ENCODE measurements at places on chromosomes 7 and 10.

DNA sequence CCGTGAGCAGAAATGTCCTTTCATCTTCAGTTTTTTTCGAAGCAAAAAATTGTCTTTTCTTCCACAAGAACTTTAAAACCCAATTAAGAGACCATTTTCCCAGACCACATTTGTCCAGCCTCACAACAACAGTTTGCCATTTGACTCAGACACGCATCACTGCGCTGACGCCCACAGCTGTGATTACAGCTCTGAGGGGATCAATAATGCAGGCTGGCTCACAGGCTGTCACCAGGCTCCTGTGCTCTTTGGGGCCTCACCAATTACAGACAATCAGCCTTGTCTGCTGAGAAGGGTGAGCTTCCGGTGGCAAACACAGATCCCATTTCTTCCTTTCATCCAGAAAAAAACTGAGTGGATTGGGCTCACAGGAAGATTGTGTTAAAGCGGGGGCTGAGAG, 33.3 kb downstream of the DDC start:
- DNase-seq, result peak; percentile 95

GRCh38 chr7:38903057-38903456, 5.9 kb downstream of the VPS41 start:
- DNase-seq, result no peak

- DNase-seq, result no peak
These were observed 1.3 kb downstream of the ZNF775 start for GRCh38 chr7:150380463-150380862.

DNA sequence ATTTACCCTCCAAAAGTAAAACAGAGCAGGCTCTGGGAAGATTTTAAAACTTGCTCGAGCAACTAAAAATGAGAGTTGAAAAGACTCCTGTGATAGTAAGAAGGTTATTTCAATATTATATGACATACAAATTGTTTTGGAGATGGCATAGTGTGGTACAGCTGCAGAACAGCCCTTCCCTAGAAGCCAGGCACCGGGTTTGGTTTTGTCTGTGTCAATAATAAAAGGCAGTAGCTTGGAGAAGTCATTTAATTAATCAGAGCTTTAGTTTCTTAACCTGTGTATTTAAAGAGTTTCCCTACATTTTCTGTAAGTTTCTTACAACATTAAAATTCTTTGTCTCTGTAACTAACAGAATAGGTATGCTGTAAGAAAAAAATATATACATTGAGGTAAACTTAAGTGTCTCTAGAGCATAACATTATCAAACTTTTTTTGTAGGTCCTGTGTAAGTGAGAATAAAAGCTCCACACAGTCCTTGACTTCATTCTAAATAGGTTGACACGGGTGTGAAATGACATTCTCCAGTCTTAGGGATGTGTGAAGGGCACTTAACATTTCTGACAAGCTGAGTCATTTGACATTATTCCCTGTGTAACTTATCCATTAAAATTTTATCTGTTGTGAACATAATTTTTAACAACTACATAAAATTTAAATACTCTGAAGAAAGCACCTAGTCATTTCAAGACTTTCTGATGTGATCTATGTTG, 425.0 kb upstream of the ETV1 start:
- DNase-seq, result no peak

- no peak for DNase-seq
These were observed 231.6 kb downstream of the ADK start for GRCh38 chr10:74382663-74383062.

- no peak for DNase-seq
These were observed 29.4 kb upstream of the GATAD1 start for GRCh38 chr7:92417913-92418312.

DNA sequence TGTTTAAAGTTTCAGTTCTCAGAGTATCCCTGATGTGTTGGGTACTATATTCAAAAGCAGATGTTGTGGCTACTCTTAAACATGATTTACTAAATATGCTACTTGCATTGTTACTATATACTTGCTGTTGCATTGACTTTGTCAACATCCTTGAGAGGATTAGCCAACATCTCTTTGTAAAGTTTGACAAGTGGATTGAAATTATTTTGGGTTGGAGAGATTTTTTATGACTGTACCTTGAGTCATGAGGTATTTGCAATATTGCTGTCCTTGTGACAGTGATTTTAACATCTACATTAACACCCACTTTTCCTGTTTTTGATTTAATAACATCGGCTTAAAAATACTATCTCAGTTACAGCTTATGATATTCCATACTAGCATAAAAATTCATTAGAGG, 31.9 kb downstream of the MRC1 start:
- no peak for DNase-seq

- DNase-seq, result no peak
These were observed 333.8 kb downstream of the GALNT17 start for GRCh38 chr7:71465741-71466189.

- DNase-seq, result no peak
These were observed 8.8 kb downstream of the TDRD1 start for GRCh38 chr10:114188001-114188400.

- DNase-seq, result peak; percentile 63
These were observed 41.8 kb upstream of the HYCC1 start for GRCh38 chr7:23055582-23056178.

GRCh38 chr10:91350651-91351081, 59.5 kb upstream of the HECTD2 start:
- no peak for DNase-seq

- DNase-seq, result no peak
These were observed 2.0 kb upstream of the HOXA2 start for GRCh38 chr7:27104341-27105058.

- DNase-seq, result no peak
These were observed 354 bp upstream of the GIMAP5 start for GRCh38 chr7:150736864-150737263.

DNA sequence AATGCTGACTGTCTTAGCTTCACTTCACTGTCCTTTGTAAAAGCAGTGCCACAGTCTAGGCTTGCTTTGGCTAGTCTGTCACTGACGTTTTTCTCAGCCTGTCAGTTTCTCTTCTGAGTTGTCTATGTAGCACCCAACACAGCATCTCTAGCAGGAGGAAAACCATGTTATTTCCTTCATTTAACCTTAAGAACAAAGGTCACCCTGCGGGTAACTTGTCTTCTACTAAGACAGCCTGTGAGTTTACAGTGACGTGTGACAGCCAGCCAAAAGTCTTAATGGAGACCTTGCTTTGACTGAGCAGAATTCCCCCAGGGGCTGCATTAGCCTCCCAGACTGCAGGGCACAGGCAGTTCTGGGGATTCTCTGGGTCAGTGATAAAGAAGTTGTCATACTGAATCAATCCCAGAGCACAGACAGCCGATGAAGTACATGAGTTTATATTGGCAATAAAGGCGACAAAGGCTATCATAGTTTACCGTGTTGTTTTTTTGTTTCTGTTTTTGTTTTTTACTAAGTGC, 296.0 kb upstream of the KIAA1217 start:
- DNase-seq, result no peak

GRCh38 chr7:103875718-103876117, 113.7 kb downstream of the RELN start:
- no peak for DNase-seq

DNA sequence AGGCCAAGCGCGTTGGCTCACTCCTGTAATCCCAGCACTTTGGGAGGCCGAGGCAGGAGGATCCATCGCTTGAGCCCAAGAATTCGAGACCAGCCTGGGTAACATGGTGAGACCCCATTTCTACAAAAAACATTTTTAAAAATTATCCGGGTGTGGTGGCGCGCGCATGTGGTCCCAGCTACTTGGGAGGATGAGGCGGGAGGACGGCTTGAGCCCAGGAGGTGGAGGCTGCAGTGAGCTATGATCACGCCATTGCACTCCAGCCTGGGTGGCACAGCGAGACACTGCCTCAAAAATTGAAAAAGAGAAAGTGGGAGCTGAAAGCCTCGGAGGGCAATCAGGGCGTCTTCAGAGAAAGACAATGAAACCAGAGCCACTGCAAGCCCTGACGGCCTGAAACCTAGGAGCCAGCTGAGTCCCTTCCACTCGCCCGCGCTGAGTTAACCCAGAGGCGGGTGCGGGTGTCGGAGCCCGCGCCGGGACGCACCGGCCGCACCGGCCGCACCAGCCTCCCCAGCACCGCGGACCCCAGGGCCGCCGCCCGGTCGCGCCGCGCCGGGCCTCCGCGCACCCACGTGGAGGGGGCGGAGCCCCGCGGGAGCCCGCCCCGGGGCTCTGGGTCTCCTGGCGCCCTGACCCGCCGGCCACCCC, 22.4 kb downstream of the ZFAND2A start:
- DNase-seq, result no peak

DNA sequence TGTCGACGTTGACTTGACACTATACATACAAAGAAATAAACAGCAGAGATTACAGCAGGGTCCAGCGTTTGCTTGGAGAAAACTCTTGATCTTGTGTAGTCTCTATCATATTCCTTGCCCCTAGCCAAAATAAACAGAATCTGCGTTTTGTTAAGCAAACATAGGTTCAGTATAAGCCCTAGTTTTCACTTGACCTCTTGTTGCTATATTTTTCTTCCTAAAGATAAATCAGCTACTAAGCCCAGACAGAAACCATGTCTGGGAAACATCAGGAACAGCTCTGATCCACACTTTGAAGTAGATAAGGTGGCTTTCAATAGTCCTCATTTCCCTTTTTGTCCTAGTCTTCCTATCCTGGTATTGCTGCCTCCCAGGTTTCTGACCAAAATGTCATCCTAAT, 328.2 kb upstream of the MAGI2 start:
- DNase-seq, result no peak

GRCh38 chr7:12820777-12821176, 133.3 kb downstream of the ARL4A start:
- no peak for DNase-seq

DNA sequence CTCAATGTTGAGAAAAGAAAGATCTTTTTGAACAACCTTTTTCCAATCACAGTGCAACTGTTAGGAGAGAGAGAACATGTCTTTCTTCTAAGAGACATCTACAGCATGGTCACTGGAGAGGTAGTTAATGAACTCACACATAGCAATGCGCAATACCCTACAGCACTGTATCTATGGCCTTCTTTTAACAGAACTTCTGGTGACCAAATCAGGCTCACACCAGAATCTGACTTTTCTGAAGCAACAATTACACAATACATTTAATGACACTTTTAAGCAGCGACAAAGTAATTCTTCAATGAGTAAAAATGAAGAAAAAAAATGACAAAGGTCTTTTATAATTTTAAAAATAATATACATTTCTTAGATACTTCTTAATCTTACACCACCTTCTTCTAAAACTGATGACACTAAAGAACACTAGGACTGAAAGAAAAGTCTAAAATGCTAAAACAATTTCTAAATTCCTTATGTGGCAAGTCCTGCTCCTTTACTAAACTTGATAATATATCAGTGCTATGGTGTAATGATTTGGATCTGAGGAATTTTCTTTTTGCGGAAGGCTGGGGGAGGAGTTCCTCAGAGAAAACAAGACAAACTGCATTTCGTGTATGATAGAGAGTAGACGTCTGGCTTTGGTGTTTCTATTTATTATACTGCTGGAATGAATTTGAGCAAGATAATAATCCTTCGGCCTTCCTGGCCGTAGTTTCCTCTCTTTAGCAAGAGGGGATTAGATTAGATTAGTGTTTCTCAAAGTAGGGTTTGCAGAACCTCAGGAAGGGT, 166.3 kb downstream of the ZNF438 start:
- DNase-seq, result no peak

GRCh38 chr7:105689067-105689819, 108.0 kb upstream of the EFCAB10 start:
- DNase-seq, result no peak

GRCh38 chr10:88374392-88375175, 208.5 kb downstream of the RNLS start:
- no peak for DNase-seq

- DNase-seq, result no peak
These were observed 32.2 kb upstream of the ZNF716 start for GRCh38 chr7:57417736-57418135.

DNA sequence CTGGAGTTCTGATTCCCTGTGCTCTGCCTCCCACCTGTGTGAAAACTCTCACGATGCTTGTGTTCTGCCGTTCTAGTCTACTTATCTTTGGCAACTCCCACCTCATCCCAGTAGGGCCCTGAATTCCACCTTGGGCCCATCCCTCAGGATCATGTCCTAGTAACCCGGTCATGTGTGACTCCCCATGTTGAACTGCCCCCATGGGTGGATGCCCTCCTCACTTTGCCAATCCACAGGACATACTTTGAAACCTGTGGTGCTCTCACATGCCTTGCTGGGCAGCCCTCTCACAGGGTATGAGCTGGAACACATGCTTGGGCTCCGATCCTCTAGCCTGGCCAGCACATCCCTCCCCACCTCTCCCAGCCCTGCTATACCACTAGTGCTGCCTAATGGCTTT, 3.8 kb upstream of the RBM33 start:
- DNase-seq, result no peak

- no peak for DNase-seq
These were observed 54.8 kb upstream of the TNKS2 start for GRCh38 chr10:91743465-91743864.

- no peak for DNase-seq
These were observed 271.5 kb upstream of the TEX47 start for GRCh38 chr7:89067048-89067447.

- DNase-seq, result no peak
These were observed 145.3 kb downstream of the CELF2 start for GRCh38 chr10:11162828-11163599.

GRCh38 chr7:81487516-81487915, 282.3 kb downstream of the HGF start:
- DNase-seq, result no peak

DNA sequence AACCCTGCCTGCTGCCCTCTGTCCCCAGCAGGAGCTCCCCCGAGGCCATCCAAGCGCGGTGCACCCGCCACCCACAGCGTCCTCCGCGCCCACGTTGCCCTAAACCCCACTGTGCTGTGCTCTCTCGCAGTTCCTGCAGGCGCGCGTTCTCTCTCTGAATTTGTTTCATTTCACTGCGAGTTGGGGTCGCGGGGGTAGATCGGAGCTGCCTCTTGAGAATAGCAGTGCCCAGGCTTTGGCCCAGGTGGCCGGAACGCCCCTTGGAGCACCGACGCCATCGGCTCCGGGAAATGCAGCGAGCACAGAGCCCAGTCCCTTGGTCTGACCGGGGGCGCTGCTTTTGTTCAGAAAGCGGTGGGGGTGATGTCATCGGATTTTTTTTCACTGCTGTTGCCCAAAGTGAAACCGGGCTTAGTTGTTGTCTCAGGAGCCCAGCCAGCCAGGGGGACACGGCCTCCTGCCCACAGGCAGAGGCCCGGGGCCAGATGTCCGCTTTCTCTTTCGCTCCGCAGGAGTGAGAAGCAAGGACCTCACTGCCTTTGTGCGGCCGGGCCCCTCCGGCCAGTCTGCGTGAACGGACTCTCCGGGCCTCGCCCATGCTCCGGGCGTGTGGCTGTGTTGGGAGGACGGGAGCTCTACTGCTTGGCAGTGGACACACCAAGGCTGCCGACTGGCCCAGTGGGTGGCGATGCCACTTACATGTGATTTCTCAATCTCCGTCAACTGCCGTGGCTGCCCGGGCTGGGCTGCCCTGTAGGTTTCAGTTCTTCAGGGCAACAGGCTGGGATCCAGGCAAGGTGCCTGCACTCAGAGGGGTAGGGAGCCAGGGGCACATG, 43.1 kb downstream of the FOXK1 start:
- no peak for DNase-seq
